ENCODE measurements at places on chromosomes 1 and 21.

DNA sequence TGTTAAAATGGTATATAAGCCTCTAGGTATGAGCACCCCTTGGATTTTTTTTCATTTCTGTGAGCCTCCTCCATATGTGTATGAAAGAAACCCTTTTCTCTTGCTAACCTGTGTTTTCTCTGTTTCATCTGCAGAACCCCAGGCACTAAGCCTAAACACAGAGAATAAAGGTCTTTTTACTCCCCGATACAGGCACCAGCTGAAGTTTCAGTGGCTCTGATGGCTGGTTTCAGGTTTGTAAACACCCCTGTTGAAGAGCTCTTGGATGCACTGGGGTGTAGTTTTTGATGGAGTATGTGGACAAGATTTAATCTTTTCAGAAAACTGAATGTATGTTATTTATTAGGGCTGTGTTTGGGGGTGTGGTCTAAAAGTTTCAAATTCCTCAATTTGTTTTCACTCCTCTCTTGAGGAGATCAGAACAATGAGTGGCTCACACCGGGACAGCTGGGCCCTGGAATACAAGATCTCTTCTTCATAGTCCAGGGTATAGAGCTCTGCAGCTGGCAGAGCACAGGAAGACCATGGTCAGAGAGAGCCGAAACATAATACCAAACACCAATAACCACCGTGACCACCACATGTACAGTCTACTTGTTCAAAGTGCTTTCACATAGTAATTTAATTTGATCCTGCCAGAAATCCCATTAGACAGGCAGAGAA is 50.2 kb upstream of the VTCN1 start:
- no peak for DNase-seq

DNA sequence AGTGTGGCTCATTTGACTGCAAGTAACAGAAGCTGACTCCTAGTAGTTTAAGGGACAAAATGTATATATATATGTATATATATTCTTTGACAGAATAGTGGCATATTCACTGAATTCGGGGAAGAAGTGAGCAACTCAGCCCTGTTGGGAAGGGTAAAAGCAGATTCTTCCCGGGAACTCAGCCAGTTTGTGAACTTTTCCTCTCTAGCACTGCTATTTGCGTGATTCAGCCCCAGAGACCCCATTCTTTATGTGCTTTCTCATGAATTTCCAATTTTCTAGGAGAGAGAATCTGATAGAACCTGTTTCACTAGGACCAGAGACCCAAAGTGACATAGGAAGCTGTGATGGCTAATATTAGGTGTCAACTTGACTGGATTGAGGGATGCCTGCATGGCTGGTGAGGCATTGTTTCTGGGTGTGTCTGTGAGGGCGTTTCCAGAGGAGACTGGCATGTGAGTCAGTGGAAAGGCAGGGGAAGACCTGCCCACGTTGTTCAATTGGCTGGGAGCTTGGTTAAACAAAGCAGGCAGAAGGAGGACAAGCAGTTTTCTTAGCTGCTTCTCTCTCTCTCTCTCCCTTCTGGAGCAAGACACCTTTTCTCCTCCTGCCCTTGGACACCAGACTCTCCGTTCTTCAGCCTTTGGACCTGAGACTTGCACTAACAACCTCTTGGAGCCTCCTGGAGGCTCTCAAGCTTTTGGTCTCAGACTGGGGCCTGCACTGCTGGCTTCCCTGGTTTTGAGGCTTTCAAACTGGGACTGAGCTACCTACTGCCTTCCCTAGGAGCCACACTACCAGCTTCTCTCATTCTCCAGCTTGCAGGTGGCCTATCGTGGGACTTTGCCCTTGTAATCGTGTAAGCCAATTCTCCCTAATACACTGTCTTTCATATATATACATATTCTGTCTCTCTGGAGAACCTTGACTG is 93.4 kb upstream of the KCNK1 start:
- DNase-seq: no peak

- no peak for DNase-seq
These were observed 53.2 kb downstream of the PRKCZ start for GRCh38 chr1:2103266-2103900.

- no peak for DNase-seq
These were observed 136.6 kb downstream of the TOMM20 start for GRCh38 chr1:234992065-234992464.

- no peak for DNase-seq
These were observed 104.5 kb downstream of the LRRC53 start for GRCh38 chr1:74407902-74408301.

DNA sequence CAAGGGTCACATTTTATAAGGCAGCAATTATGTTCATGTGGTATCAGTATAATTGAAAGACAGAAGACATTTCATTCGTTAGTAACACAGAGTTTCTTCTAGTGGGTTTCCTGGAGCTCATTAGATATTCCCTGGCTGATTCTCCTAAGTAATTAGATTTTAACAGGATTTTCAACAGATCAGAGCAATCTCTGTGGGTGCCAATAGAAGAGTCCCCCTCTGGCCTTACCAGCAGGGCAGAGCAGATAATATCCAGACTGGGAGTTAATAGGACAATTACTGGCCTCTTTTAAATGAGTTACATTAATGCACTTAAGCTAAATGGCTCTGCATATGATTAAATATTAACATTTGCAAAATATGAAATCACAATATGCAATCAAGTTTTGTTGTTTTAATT is 74.2 kb upstream of the FOXD3 start:
- DNase-seq: no peak

DNA sequence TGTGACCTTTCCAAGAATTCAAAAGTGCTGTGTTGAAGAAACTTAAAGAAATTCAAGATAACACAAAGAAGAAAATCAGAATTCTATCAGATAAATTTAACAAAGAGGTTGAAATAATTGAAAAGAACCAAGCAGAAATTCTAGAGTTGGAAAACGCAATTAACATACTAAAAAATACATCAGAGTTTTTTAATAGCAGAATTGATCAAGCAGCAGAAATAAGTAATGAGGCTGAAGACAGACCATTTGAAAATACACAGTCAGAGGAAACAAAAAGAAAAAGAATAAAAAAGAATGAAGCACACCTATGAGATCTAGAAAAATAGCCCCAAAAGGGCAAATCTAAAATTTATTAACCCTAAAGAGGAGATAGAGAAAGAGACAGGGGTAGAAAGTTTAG is 218.1 kb upstream of the KAZN start:
- no peak for DNase-seq

GRCh38 chr1:228801068-228801467 is 65.8 kb downstream of the RHOU start:
- no peak for DNase-seq

DNA sequence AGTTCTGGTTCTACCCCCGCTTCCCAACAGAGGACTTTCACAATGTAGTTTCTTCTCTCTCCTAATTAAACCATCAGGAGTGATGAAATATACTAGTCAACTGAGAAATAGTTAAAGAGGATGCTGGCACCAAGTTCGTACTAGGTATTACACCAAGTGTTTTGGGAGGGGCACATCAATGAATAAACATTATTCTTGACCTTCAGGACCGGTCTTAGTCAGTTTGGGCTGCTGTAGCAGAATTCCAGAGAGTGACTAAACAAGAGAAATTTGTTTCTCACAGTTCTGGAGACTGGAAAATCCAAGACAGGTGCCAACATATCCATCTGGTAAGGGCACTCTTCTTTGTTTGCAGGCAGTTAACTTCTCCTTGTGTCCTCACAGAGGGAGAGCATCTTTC is 103.8 kb downstream of the SPATA17 start:
- no peak for DNase-seq

GRCh38 chr21:45270306-45270821 is 17.3 kb downstream of the POFUT2 start:
- DNase-seq: no peak

DNA sequence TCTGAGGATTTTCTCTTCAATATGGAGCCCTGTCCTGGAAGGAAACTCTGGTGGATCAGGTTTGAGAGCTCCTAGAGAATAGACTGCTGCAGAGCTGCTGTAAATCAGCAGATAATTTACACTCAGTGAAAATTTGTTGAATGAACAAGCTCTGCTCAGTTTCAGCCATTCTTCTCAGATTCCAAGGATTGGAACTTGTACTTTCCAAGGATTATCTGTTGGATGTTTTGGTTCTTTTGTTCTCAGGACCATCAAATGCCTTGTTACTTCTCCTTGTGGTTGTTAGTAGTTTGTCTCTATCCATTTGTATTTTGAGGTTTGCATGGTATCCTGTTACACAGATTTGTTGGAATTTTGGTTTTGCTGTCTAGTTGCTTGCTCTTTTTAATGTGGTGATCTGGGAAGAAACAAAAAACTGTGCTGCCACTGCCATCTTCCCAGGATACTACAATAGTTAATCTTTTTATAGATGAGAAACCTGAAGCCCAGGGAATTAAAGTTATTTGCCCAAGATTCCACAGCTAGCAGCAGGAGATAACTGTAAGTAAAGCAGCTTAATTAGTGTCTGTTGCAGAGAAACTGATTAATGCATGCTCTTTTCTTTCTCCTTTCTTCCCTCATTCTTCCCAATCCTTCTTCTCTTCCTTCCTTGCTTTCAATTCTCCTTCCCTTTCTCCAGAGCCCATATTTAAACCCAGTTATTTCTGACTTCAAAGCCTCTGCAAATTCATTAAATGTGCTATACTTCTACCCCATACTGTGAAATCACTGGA is 21.7 kb upstream of the KIFAP3 start:
- DNase-seq: no peak

GRCh38 chr1:64884261-64885040 is 81.9 kb downstream of the JAK1 start:
- no peak for DNase-seq

- DNase-seq: no peak
These were observed 33.6 kb upstream of the TNFSF18 start for GRCh38 chr1:173084292-173084691.

- DNase-seq: no peak
These were observed 39.3 kb upstream of the EXOSC10 start for GRCh38 chr1:11138952-11139351.

Data from NCI-H1105 (cell line).